ENCODE measurements at places on chromosomes 6 and 20.
A peak's percentile ranks its signal among the peaks of the same experiment; 100 is the strongest.

DNA sequence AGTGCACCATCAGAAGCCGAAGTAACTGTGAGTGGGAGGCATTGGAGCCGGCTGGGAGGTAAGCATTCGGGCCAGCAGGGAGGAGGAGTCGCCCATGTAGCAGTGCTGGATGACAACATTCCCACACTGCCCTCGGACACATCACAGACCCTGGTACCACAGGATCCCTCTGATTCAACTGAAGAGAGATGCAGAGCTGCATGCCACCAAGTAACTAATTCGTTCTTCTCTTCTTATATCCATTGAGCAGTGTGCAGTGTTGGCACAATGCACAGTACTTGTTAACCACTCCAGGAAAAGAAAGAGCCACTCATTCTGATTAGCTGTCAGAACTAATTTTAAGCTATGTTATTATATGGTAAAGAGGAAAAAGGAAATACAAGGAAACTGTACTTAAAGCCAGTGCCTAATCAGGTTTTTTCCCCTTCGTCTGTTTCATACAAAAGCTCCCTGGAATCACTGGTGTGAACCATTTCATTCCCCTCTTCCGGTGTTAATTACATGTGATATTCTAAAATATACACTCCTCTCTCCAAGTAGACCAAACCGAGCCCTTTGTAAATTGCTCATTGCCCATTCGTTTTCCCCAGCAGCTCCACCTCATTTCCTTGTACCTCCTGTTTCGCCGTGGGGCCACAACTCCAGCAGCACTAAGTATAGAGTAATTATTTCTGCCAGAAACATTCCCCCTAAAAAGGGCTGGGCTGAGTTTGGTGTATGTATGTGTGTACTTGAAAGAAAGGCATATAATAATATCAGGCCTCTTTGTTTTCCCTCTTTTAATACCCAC is 32.4 kb upstream of the ADTRP start:
- no peak for DNase-seq

DNA sequence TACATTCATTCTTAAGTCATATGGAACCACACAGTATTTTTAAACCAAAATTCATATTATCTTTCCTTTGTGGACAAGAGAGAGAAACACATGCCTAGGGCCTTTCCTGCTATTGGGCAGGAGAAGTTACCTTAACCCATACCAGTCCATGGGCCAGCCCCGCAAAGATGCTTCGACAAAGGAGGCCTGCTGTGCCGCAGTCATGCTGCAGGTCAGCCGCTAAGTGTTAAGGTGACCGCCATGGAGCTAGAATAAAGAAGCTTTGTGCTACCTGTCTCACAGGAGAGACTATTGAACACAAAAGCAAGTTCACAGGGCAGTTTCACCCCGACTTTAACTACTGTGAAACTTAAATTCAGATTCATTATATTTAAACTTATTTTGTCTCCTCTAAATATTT is 62.3 kb upstream of the TMEM181 start:
- DNase-seq: no peak

- DNase-seq: no peak
Measured at GRCh38 chr6:75633045-75633444, 31.4 kb downstream of the SENP6 start.

DNA sequence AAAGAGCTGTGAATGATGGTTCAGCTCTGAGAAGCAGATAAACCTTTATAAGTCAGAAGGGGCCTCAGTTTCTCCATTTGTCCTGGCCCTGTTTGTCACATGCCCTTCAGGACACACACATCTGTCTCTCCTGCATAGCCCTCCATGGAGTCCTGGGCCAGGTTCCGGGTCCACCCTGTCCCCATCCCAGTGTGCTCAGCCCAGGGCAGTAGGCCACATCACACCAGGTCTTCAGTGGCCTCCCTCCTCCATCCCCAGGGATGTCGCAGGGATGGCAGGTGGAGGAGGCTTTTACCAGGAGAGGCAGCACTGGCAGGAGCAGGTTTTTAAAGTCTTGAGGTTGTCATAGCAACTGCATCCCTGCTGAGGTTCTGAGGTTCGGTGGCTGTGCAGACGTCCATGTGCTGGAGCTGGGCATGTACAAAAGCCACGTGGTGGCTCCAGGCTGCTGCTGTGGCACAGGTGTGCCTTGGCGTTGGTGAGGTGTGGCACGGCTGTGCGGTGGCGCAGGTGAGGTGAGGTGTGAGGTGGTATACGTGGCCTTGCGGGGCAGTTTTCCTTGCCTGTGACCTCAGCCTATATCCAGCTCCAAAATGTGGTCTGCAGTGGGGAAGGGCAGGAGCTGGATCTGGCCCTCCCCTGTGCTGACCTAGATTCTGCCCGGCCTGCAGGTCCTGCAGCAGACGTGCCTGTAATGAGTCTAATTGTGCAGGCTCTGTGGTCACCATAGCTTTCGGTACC is 8.0 kb upstream of the NPBWR2 start:
- no peak for DNase-seq

- DNase-seq: peak; percentile 18
Measured at GRCh38 chr6:49531774-49532569, 18.5 kb upstream of the C6orf141 start.

DNA sequence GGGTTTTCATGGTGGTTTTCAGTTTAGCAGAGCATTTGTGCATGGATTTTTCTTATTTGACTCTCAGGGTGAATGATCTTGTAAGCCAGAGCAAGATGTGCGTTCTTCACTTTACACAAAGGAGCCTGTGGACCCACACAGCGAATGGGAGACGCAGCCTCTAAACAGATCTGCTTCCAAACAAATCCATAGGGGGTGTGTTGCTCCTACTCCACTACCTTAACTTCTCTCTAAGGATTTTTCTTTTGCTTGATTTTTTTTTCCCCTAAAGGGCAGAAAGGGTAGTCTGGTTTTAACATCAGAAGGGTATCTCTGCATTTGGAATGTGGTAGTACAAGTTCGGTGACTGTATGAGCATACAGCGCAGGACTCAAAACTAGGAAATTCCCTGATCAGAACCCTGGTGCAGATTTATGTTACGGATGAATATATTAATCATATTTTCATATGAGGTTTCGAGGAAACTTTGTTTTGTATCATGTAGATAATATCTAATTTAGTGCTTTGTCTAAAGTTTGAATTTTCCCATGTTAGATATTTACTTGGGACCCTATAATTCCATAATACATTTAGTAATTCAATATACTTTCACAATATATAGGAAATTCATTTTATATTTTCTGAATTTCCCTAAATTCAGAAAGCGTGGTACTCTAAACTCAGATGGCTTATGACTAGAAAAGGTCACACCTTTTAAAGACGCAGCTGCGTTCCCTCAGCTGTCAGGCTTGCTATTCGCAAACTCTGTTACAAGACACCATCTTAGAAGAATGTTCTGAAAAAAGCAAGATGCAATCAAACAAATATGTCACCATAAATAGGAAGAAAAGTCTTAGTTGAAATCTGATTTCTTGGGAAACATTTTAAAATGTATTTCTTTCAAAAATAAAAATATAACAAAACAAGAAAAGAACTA is 196.9 kb downstream of the TMEM242 start:
- DNase-seq: no peak

- DNase-seq: peak; percentile 69
Measured at GRCh38 chr6:112037783-112038216, 16.1 kb upstream of the CCN6 start.

GRCh38 chr6:166719019-166719418 is 92.0 kb upstream of the RPS6KA2 start:
- no peak for DNase-seq

GRCh38 chr6:92341201-92341600 is 1078.2 kb downstream of the EPHA7 start:
- DNase-seq: no peak

DNA sequence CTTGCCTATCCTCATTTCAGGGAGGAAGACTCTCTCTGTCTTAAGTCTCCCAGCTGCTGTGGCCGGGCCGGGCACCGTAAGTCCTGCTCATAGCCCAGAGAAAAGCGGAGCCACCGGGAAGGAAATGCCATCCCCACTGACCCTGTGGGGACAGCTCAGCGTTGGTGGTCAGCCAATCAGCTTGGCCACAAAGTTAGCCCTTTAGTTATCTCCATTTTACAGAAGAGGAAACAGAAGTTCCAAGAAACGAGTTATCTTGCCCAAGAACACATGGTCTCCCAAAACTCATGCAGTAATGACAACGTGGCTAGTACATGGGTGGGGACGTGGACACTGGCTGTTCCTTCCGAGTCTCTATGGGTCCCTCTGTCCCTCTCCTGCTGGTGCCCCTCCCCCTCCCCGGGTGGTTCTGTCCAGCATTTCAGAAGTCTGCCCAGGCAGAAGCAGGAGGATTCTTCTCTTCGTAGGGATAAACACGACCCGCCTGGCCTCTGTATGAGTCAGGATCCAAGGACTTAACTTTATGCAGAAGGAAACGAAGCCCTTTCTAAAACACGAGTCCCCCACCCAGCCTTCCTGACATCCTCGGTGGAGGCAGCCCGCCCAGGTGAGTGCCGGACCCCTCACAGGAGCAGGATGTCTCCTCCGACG is 273.8 kb downstream of the CDH4 start:
- no peak for DNase-seq

DNA sequence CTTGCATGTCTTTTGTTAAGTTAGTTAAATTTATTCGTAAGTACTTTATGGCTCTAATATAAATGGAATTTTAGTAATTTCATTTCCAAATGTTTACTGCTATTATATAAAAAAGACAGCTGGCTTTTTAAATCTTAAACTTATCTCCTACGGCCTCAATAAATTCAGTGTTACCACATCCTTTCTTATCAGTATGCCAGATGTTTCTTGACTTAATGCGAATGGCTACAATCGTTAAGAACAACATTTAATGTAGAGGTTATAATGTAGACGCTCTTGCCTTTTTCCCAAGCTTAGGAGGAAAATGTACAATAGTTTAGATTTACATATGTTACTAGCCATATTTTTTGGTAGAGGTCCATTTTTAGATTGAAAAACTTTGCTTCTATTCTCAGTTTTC is 659.4 kb downstream of the TENT5A start:
- DNase-seq: no peak

GRCh38 chr20:3129094-3129493 is 30.6 kb downstream of the FASTKD5 start:
- DNase-seq: no peak

DNA sequence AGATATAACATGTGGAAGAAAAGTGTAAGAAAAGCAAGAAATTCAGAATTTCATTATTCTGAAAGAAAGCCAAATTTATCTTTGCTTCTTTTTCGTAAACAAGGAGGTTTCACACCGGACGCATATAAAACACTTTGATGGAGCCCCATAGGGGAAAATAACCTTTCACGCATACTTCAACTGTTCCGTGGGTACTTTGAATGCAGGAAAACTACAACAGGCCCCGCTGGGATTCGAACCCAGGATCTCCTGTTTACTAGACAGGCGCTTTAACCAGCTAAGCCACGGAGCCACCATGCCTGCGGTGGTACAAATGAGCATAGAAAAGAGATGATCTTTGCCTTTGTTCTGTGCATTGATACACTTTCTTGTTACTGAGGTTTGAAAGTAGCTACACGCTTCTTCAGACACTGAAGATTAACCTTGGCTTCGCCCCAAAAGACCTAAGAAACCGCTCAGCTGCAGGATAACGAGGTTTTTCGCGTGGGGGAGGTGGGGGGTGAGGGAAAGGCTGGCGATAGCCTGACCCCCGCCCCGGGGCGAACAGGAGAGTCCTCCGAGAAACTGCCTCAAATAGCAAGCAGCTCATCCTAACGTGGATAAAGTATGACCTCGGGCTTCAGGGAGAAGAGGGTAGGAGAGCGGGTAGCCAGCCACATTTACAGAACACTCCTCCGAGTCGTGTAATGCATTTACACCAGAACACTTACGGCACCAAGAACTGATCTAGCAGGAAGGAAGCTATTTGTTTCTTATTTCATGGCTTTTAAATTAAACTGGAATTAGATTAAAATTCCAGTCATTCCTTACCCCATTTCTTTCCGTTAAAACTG is 5.3 kb upstream of the HMGN4 start:
- peak; percentile 76 for DNase-seq

GRCh38 chr6:141301779-141302178 is 830.9 kb upstream of the GJE1 start:
- no peak for DNase-seq

- no peak for DNase-seq
Measured at GRCh38 chr20:3821996-3822395, 1.6 kb downstream of the AP5S1 start.

DNA sequence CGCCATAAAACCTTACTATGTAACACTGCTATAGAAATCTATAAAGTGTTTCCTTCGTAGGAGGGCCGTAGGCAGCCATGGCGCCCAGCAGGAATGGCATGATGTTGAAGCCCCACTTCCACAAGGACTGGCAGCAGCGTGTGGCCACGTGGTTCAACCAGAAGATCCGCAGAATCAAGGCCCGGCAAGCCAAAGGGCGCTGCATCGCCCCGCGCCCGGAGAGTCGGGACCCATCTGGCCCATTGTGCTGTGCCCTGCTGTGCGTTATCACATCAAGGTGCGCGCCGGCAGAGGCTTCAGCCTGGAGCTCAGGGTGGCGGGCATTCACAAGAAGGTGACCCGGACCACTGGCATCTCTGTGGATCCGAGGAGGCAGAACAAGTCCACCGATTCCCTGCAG is 62.4 kb downstream of the TRIM27 start:
- DNase-seq: no peak

DNA sequence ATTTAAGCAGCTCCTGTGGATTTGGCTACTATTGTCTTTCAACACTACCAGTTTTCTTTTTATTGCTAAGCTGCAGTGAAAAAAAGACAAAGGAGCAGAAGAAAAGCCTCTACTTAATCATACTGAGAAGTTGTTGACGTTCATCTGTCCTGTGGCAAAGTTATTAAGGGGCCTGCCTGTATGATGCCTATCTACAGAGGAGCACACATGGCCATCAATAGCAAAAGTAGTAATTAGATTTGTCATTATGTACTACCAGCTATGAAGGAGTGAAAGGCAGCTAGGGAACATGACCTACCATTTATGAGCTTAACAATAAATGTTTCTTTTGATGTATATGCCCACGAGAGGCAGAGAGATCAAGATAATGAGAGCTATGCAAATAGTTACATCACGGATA is 620.9 kb downstream of the PHF3 start:
- DNase-seq: no peak

DNA sequence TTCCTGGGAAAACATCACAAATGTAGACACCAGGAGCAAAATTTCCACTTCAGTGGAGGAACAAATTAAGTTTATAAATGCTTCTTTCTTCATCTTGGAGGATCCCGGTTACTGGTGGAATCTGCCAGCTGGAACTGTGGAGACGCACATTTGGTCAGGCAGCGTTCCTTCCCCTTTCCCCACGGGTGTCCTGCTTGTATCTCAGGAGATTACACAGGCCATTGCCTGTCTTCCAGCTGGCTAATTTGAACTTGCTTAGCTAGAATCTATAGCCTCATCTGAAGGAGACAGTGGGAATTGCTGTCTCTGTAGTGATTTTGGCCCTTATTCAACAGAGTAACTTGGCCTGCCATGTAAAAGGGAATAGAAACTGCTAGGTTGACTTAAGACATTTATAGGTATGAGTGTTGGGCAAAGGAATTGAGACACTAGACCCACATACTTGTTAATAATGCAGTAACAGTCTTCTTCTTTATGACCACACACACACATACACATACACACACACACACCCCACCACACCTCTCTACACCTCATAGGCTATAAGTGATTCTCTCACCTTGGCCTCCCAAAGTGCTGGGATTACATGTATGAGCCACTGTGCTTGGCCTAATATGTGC is 34.4 kb downstream of the TSBP1 start:
- DNase-seq: no peak

- no peak for DNase-seq
Measured at GRCh38 chr20:53126185-53126584, 154.0 kb downstream of the TSHZ2 start.

- DNase-seq: no peak
Measured at GRCh38 chr20:32585586-32586127, 524 bp upstream of the NOL4L start.

- no peak for DNase-seq
Measured at GRCh38 chr6:168364793-168365421, 45.3 kb upstream of the DACT2 start.

GRCh38 chr20:43658723-43659419 is 8.0 kb upstream of the MYBL2 start:
- DNase-seq: no peak

Data from smooth muscle cell of the brain vasculature (primary cell).